T-cell (primary cell): ENCODE measurements at places on chromosomes 11 and 22.

DNA sequence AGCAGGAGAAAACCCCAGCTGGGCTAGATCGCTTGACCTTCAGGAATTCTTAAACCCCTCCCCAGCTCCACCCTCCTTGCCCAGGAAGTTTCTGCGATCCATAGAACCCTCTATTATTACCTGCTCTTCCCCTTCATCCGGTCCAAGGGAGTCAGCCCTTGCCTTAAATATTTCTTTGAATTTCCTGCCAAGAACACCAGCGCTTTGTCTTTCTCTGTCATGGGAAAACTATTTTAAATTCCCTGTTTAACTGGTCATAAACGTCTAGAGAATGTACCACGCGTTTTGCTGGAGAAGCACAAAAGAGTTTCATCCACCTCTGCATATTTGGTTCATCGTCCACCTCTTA, 496 bp upstream of the TRAF6 start:
- no peak for DNase-seq

DNA sequence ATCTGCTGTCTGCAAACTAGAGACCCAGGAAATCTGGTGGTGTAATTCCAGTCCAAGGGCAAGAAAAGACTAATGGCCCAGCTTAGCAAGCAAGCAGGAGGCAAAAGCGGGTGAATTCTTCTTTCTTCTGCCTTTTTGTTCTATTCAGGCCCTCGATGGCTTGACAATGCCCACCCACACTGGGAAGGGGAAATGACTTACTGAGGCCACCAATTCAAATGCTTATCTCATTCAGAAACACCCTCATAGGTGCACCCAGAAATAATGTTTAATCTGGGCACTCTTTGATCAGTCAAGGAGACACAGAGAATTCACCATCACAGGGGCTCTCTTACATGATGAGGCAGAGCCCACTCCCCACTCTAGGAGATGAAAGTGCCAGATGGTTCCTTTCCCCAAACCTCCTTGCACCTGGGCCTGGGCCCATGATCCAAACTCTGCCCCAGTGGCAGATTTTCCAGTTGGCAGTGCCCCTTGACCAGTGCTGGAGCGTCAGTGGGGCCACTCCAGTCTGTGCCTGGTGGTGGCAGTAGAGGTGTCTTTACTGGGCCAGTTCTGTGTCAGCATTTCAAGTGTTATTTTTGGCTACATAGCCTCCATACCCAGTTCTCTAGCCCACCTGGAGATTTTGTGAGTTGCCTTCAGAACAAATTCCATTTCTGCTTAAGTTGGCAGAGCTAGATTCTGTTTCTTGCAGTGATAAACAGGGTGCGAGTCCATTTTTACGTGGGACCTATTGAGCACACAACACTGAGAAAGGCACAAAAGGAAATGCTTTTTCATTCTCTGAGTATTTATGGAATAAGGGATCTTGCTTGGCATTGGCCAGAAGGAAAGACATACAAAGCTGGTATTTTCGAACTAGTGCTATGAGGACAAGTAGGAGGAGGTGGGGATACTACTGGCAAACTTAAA, 7.5 kb downstream of the ELMOD1 start:
- no peak for DNase-seq

DNA sequence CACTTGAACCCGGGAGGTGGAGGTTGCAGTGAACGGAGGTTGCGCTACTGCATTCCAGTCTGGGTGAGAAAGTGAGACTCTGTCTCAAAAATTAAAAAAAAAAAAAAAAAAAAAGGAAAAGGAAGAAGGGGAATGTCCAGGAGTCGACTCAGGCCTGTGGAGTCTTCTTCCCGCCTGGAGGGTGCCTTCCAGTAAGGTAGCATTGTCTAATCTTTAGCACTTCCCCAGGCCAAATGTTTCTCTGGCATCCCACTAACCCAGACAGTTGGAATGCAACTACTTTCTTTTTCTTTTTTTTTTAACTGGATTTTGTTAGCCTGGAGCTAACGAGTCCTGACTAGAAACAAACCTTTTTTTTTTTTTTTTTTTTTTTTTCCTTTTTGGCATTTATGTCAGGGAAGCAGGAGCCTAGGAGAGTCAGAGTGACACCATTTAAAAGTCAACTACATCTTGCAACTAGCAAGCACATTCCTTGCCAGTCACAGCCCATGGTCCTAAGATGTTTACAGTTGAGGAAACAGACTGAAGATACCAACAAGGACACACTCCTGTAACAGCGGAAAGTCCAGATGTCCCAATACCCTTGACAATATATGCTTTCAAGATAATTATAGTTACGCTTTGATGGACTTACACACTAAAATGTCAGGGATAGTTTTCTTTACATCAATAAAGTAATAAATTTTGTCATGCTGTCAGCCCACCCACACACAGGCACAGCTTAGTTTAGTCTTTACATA, 10.6 kb downstream of the PLET1 start:
- no peak for DNase-seq

DNA sequence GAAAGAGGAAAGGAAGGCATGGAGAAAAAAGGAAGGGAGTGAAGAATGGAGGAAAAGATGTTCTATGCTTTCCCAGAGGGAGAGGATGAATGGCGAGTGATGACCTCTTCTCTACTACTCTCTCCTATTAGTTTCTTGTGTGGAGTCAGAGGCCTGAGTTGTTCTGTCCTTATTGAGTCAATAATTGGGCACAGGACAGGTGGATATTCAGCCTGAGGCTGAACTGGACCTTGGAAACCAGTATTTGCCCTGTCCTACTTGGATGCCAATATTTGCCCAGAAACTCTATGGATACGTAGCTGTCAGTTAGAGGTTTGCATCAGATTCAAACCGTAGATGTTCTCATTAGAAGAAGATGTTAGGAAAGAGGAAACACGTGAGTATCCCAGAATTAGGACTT, 17.6 kb upstream of the SWAP70 start:
- no peak for DNase-seq

- no peak for DNase-seq
Observed at GRCh38 chr11:47327949-47328348, 24.6 kb downstream of the MYBPC3 start.

DNA sequence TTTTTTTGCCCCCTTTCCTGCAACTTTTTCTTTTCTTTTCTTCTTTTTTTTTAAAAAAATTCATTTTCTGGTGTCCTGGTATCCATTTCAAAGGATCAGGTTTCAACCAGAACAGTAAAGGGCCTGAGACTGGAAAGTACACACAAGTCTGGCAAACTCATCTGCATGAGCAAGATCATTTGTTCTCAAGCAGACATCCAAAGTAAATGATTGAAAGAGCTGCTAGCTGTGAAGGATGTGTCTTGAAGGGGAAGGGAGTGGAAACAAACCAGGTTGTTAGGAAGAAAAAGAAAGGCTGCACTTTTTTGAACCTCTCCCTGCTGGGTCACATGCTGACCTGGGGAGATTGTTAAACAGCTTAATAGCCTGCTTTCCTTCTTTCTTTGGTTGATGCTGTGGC, 5.3 kb downstream of the YAP1 start:
- DNase-seq, result no peak

DNA sequence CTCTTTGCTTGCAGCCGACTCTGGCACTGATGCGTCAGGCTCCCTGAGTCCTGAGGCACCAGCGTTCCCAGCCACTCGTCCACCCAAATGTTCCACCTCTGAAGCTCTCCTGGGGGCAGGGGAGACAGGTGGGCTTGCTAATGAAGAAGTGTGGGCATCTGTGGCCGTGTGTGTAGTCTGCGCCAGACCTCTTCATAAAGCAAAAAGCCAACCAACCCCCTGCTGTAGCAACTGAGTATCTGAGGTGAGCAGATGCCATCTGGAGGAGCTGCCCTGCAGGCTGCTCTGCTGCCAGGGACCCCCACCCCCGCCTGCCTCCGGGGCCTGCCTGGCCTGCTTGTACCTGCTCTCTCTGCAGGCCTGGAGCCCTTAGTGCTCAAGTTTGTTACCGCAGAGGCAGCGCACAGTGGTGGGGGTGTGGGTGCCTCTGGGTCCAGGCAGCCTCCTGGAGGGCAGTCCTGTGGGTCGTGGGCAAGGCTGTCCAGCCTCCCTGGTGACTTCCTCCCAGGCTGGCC, 272.5 kb downstream of the TBC1D22A start:
- DNase-seq, result no peak

GRCh38 chr11:2989551-2989950, 2.6 kb downstream of the NAP1L4 start:
- no peak for DNase-seq

DNA sequence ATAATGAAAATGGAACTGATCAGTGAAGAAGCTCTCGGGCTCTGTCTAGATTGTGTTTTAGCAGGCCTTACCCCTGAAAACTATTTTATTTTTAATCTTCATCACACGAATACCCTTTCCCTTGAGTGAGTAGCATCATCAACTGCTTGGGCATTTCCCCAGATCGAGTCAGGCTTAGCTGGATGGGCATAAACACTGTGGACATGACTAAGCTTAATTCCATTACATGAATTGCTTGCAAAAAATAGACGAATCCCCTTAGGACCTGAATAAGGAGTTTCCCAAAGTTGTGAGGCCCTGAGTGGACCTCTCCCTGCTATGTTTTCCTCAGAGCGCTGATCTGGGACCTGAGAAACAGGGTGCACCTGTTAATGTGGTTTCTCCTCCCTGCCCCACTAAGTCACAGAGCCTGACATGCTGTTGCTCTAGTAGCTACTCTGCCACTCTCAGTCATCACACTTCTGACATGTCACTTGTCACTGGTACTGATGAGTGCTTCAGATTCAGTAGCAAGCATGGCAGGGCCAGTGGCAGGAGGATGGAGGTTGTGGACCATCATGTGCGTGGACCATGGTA, 53.5 kb downstream of the ENDOD1 start:
- no peak for DNase-seq

DNA sequence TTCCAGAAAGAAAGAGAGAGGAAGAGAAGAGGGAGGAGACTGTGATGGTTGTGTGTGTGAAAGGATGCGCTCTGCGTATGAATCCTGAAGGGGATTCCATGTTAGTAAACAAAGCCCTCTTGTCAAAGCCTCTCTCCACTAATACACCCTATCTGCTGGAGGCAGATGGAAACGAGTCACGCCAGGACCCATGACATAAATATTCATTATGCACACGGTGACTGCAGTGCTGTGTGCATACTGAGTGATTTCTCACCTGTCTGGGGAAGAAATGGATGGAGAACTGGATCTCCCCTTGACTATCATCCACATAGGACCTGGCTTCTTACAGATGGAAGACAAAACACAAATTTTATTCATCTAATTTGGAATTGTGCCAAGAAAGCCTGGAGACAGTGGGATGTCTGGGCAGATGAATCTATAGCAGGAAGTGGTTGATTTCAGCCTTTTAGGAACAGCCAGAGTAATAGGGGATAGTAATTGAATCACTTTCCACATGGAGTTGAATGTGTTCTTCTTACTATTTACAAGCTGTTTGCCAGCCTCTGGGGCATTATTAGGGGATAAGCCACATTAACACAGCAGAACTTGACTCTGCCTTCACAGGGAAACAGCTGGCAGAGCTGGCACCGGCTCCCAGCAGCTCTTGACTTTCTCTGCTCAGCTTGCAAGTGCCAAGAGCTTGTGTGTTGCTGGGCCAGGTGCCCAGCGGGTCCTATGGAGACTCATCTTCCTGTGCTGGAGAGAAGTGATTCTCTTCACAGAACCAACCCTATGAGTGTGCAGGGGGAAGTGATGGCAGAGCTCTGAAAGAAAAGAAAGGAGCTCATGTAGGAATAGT, 9.0 kb downstream of the MTNR1B start:
- DNase-seq, result no peak

DNA sequence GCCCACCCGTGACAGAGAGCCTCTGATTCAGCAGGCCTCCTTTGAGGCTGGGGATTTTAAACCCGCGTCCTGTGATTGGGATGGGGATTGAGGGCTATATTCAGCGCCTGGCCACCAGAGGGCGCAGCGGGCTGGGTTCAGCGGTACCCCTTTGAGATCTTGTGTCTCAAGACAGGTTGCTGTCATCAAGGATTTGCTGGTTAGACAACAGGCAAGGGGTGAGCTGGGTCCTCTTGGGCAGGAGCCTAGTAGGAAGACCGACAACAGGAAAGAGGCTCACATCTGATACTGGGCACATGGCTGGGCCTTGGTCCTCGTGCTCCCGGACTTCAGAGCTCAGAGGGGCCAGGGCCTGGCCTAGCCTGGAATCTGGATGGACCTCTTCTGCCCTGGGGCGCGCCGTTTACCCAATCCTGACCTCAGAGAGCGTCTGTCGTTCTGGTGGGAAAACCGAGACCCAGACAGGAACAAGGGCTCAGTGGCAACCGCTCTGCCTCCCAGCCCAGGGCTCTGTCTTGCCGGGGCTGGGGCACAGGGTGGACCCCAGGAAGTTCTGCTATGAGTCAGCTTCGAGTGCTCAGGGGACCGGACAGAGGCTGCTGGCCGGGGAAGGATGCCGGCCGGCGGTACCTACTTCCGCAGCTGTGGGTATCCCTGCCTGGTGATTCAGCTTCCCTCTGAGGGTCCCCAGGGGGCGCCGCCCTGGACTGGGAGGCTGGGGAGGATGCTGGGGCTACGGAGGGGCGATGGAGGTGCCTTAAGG, 929 bp upstream of the SLC35E4 start:
- peak; percentile 74 for DNase-seq

GRCh38 chr11:118415739-118416068, 14.3 kb downstream of the ATP5MG start:
- DNase-seq, result peak; percentile 17

DNA sequence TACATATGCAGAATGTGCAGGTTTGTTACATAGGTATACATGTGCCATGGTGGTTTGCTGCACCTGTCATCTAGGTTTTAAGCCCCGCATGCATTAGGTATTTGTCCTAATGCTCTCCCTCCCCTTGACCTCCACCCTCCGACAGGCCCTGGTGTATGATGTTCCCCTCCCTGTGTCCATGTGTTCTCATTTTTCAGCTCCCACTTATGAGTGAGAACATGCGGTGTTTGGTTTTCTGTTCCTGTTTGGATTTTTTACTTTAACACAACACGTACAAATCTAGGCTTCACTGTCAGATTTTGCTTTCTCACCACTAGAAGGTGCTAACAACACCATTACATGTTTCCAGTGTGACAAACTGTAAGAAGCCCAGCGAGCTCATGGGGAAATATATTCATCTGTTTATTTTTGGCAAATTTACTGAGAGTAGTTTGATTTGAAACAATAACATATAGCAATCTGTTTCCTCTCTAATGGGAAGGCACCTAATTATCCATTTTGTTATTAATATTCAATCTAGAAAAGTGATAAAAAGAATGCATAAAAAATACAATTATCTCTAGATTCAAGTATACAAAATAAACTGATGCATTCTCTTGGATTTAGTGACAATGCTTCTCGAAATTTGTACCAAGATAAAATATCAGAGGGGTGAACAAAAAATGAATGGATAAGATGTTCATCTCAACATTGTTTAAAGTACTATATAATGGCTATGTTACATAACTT, 23.2 kb upstream of the BIRC3 start:
- DNase-seq, result no peak

GRCh38 chr11:47646019-47646418, 3.7 kb upstream of the MTCH2 start:
- DNase-seq, result no peak

DNA sequence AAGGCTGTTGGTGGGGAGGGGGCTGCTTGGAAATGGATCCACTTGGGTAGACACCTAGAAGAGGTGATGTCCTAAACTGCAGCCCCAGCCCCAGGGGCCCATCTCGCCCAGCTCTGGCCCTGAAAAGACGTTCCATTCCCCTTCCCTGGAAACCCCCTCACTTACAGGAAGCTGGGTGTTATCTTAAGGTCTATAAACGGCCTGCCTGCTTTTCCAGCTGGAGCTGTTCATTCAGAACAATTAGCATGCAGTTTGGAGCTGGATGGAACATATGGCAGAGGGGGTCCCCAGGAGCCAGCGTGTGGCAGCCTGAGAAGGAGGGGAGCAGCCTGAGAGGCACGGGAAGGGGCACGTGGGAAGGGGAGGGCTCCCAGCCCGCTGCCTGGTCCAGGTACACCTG, 139.6 kb downstream of the PKNOX2 start:
- DNase-seq, result no peak

GRCh38 chr11:35945137-35945518, 1.3 kb downstream of the LDLRAD3 start:
- DNase-seq, result no peak
